Stimulated activated CD8-positive, alpha-beta memory T cell treated with anti-CD3 and anti-CD28 coated beads, Interleukin-2, amount 100 ng/mL, for 1 hour (primary cell): ENCODE measurements at places on chromosomes 7 and 10.

- DNase-seq = no peak
These were observed 35.8 kb upstream of the LYZL1 start for GRCh38 chr10:29252811-29253689.

DNA sequence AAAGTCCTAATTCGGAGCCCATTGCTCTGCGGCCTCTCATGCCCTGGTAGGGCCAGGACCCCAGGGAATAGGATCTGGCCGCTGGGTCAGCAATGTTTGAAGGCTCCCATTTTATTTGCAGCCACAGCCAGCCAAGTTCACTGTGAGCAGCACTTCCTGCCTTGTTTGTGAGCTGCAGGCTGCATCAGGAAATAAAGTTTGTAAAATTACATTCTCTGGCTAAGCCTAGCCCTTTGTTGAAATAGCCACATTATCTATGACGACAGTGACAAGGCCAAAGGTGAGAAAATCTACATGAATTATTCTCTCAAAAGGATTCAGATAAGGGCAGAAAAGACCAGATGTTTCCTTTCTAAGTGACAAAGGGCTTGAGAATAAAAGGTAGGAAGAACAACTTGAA lies 23.7 kb upstream of the ITGB1 start:
- no peak for DNase-seq

DNA sequence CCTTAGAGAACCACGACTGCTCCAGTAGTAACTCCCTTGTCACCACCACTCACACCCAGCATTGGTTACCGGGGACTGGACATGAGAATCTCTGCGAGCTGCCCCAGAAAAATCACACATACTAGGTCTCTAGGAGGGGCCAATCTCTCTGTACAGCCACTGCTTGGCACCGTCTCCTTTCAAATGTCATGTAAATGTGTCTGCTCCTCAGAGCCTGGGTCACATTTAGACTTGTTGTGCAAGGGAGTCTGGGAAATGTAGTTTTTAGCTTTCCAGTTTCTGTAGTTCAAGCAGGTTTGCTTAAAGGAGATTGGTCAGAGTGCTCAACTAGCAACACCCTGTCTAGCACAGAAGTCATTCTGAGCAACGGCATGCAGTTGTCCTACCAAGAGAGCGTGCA lies 60.0 kb downstream of the CHN2 start:
- no peak for DNase-seq

GRCh38 chr10:21803374-21803773 lies 200.2 kb downstream of the DNAJC1 start:
- DNase-seq = no peak

DNA sequence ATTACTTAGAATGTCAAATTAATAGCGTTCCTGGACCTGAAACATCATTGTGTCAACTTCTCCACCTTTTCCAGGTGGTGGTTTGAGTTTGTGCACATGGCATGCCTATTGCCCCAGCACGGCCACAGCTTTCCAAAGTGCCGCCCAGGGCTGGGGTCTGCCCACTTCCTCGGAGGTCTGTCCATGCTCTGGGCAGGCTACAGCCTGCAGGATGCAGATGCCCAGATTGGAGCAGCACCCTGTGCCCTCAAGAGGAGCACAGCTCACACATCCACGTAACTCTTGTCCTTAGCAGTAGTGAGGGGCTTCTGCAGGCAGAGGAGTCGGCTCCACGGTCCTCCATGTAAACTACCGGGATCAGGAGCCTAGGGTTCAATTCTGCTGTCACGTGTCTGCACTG lies 238.6 kb downstream of the EBF3 start:
- DNase-seq = no peak

DNA sequence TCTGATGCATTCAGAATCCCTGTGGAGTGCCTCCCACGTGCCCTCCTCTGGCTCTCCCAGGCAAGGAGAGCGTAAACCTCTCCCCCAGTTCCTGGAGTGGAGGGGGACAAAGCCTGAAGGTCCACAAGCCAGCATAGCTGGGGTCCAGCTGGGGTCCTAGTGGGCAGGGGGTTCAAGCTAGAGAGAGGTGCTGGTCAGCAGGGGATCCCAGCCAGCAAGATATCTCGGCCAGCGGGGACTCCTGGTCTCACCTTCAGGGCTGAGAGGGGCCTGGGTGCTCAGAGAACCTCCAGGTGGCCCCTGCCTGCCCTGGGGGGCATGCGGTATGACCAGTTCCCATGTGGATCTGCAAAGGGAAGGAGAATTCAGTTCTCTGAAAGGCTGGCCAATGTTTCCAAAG lies 413.7 kb downstream of the TCERG1L start:
- DNase-seq = no peak

DNA sequence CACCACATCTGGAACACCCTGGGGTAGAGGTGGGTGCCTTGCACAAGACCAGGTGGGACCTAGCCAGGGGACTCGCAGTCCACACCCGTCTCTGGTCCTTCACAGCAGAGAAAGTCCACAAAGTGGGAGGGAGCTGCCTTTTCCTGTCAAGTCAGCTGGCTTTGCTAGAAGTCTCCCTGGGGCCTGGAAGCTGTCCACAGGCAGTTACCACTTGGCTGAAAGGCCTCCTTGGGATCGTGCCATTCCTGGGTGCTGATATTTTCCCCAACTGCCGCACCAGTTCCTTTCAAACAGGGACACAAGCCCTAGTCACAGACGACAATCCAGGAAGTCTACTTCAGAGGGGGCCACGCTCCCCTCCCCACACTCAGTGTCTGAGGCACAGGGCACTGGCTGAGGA lies 75.4 kb downstream of the AFAP1L2 start:
- DNase-seq = no peak

GRCh38 chr10:114393886-114394285 lies 10.4 kb downstream of the AFAP1L2 start:
- no peak for DNase-seq

- DNase-seq = no peak
These were observed 131.8 kb downstream of the BMPER start for GRCh38 chr7:34036972-34037792.

DNA sequence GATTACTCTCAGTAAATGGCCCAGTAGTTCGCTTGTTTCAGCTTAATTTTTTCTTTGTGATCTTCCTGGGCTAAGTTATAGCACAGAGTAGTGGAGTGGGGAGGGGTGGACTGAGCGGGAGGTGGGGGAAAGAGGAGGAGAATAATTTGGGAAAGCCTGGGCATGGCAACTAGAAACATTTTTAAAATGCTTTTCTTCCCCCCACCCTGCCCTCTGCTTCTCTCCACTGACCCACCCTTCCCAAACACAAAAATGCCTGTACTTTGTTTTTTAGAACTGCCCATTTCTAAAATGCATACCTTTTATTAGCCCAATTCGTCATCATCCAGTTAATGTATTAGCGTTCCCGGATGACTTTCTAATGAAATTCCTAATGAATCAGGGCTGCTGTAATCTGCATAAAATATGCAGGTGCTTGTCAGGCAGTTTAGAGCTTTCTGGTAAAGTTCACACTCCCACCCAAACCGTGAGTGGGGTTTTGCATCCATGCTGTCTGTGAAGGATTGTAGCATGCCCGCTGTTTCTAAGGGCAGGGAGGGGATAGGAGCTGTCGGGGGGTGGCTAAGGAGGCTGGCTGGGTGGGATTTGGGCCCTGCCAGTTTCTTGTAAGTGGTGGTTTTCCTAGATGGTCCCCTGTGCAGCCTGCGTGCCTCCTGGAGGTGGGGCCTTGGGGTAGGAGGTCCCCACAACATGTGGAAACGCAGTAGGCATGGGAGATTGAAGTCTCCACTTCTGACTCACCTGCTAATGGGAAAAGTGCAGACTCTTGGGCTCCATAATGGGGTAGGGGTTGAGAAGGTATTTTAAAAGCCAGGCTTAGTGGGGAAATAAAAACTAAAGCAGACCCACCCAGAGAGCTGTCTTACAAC lies 190.3 kb downstream of the TCF7L2 start:
- no peak for DNase-seq

DNA sequence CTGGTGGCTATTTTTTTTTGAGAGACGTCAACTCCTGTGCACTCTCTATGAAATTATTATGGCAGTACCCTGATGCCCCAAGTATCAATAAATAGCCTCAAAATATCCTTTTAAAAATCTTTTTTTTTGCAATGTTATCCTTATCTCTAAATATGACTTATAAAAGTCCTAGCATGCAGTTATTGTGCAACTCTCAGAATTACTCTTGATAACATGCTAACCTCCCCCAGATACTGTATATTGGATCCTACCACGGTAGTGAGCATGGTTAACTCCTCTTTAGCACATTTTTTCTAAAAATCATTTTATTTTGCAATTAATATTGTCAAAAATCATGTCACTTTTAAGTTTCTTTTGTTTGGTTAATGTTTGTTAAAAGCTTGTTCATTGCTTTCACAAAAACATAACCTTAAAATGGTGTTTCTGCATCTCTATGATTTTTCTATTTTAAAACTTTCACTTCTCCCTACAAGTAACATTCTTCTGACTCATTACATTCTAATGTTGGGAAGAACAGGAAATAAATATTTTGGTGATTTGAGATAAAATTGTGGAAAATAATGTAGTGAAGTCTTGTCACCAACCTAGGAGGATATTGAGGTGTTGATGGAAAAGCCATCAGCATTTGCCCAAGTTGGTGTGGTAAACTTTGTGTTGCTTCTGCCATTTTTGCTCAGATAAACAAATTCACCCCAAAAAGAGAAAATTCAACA lies 42.1 kb upstream of the ADRA2A start:
- DNase-seq = no peak

DNA sequence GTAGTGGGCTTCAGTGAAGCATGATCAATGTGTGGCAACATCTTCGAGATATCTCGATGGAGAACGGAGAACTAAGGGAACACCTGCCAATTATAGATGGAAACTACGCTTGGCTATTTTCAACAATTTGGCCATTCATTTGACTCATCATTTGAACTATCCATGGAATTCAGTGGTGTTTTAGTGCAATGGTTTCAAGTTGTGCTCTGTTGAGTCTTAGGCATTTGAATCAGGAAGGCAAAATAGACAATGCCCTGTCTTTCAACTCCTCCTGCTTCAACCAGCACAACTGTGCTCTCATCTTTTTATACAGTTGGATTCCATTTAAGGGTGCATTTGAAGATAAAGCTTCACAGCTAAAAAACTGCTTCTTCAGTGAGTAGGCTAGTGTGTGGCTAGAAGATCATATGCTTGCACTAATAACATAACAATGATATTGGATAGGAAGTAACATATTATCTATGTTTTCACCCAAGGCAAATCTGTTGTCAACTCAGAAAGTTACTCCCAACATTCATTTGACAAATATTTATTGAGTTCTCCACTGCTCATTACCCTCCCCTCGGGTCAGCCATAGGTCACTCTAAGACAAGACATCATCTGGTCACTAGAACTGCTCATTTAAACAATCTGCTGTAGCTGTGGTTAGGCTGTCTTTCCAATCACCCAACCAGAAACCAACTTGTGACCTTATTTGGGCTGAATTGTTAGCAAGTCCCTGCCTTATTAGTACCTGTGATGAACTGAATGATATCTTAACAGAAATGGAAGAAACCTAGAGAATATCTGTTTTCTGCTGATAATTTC lies 314.1 kb upstream of the SP4 start:
- no peak for DNase-seq

DNA sequence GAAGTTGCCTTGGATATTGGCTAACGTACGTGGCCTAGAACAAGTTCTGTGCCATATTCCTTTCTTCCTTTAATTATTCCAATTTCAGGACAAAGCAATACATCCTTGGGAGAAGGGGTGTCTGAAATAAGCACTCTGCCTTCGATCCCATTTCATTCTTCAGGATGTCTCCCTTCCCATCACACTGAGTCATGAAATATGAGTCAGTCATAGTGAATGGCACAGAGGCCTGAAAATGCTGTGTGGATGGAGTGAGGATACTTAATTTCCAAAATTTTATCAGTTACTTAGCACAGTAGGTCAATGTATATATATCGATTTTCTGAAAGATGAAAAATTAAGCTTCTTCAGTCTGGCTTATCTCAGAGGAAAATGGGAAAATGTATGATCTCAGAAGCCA lies 19.5 kb downstream of the EVX1 start:
- no peak for DNase-seq

GRCh38 chr10:15122477-15123030 lies 25.4 kb downstream of the RPP38 start:
- no peak for DNase-seq

DNA sequence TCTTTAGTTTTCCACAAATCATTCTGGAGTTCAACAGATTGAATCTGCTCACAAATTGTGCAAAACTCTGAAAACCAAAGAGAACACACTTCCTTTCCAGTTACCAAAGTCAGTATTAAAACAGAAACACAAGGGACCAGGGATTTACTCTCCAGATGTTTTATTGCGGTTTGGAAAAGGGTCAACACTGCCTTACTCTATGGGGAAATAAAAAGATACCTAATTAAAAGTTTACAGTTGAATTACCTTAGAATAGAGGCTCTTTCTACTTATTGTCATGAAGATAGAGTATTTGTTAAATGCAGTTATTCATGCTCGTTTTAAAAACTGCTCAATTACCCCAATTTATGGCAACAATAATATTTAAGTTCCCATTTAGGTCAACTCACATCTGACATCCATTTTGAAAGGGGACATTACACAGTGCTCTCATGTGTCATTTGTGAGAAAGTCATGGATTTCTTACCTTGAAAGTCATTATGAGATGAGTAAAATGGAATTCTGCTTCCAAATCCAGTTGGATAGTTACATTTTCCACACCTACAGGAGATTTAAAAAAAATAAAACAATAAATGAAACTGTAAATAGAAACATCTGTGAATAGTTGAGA lies 8.4 kb downstream of the LAMB1 start:
- DNase-seq = no peak

- no peak for DNase-seq
These were observed 1.4 kb upstream of the TSPAN15 start for GRCh38 chr10:69449841-69450240.

GRCh38 chr10:5565671-5566581 lies 41.2 kb downstream of the CALML3 start:
- no peak for DNase-seq

DNA sequence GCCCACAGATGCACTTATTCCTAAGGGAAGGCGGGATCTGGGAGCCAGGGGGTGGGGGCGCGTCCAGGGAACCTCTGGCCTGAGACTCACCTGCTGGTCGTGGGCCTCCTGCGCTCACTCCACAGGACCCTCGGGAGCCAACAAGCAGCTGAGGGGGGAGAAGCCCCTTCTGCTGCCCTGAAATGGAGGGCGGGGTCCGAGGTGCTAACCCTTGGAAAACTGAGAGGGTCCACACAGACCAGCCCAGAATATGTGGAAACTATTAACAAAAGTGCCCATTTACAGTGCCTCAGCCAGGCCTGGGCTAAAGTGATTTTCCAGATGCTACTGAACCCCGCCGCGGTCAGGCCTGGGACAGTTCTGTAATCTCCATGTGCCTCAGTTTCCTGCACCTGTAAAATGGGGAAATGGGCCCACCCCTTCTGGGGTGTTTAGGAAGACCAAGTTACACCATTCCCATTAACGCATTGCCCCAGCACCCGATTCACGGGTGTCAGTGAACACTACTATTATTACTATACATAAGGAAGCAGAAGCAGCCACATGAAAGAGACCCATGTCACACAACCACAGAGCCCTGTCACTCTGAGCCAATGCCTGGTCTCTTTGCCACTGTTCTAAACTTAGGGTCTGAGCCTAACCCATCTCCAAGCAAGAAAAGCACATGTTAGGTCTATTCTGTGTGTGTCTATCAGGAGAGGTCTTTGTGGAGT lies 630 bp upstream of the VSTM4 start:
- DNase-seq = no peak

GRCh38 chr7:25521236-25521635 lies 292.9 kb upstream of the NPVF start:
- no peak for DNase-seq

- DNase-seq = no peak
These were observed 53.7 kb downstream of the SLC16A12 start for GRCh38 chr10:89481662-89482061.
